ENCODE measurements at places on chromosomes 1 and 21.
A peak's percentile ranks its signal among the peaks of the same experiment; 100 is the strongest.

DNA sequence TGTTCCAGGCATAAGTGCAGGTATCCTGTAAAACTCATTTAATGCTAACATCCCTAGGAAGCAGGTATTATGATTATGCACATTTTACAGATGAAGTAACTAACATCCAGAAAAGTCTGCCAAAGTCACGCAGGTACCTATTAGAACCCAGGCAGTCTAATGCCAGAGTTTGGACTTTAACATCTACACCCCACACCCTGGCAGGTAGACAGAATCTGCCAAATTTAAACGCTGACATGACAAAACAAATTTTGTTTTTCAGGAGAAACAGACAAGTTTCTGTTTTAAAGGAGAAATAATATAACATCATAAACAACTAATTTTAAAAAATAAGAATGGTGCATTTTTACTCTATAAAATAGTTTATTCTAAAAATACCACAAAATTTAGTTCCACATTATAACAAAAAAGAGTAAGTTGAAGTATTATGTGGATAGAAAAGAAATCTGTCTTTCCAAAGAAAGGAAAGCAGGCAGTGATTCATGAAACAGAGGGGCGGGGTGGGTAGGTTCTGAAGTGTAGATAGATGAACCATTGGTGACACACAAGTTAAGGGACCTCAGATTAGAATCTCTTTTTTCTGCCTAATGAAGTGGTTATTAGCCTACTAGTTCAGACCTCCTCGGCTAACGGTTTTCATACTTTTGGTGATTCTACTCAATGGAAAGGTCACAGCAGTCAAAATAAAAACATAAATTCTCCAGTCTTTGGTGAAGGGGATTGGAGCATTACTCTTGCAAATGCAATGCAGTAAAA lies 1.7 kb downstream of the ASPM start:
- DNase-seq = no peak

GRCh38 chr1:54955359-54955758 lies 25.1 kb upstream of the TMEM61 start:
- no peak for DNase-seq

DNA sequence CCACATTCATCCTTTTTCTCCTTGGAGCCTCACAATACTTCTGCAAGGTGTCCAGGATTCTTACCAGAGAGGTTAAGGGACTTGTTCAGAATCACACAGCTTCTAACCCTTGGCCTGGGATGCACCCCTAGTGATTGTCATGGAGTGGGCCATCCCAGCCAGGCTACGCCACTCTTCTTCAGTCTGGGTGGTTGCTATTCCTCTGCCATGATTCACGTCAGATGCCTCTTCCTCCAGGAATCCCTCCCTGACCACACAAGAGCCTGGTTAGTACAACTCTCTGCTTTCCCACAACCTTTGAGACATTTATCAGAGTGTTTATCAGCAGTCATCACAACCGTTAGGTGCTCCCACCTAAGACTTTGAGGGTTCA lies 121.8 kb downstream of the EPHB2 start:
- no peak for DNase-seq

DNA sequence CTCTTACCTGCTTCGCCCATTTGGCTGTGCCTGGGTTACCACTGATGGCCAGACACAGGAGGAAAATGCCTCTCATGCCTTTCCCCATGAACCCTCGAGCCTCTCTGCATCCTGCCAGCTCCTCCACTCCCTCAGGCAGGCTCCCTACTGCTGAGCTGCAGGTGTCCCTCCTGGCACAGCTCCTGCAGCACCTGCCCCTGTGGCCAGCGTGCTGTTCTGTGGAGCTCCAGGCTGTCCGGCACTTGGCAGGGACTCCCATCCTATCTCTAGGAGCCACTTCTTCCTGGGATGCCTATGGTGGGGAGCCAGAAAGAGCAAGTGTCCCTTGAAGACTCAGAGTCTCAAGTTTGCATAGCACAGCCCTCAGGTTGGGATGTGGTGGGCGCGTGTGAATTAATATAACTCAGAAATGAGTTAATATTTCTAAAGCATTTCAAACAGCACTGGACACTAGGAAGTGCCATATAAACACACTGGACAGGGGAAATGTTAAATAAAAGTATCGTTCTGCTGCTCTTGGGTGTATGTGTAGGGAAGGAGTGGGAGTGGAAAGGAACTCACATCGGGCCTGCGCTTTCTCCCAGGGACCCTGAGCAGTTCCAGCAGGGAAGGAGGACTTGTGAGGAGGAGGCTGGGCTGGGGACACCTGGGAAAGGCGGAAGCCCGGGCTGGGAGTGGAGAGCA lies 2.7 kb downstream of the LRRC71 start:
- DNase-seq = no peak

GRCh38 chr1:70142075-70142474 lies 63.3 kb downstream of the LRRC40 start:
- no peak for DNase-seq

- no peak for DNase-seq
Observed at GRCh38 chr21:38993561-38993960, 187.8 kb downstream of the ETS2 start.

GRCh38 chr1:230109895-230110667 lies 43.0 kb downstream of the GALNT2 start:
- no peak for DNase-seq

- DNase-seq = no peak
Observed at GRCh38 chr1:73820843-73821242, 377.1 kb downstream of the LRRIQ3 start.

- DNase-seq = no peak
Observed at GRCh38 chr1:2150801-2151200, 43.8 kb downstream of the FAAP20 start.

DNA sequence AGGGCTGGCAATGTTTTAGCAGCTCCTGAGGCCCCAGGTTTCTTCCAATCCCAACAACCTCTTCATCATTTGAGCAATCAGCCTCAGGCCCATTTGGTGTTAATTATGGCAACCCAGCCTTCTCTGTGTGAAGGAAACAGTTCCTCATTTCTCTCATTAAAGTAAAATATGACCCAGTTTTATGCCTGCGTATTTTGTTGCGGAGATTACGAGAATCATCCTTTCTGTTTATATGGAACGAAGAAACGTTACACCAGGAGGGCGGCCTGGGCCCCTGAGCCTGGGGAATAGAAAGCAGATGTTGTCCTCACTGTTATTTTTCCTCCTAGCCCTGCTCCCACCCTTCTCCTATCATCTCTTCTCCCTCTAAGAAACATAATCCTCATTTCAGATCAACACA lies 332.2 kb upstream of the USP24 start:
- no peak for DNase-seq

GRCh38 chr1:21384620-21385019 lies 55.3 kb upstream of the NBPF3 start:
- no peak for DNase-seq

DNA sequence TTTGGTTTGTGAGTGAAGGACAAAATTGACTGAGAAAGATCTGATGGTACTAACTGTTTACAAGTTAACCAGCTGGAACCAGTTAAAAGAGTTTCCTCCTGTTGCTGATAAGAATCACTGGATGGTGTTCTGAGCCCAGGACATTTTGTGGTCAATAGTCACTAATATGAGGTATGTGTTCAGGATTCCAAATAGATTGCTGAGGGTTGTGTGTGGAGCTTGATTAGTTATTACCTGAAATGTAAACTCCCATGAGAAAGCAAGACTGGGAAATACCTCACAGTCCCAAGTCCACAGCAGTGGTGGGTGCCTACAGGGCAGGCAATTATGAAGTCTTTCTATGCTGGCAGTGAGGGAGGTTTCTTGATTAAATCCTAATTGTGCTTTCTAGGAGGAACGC lies 164.6 kb downstream of the DNM3 start:
- DNase-seq = no peak

DNA sequence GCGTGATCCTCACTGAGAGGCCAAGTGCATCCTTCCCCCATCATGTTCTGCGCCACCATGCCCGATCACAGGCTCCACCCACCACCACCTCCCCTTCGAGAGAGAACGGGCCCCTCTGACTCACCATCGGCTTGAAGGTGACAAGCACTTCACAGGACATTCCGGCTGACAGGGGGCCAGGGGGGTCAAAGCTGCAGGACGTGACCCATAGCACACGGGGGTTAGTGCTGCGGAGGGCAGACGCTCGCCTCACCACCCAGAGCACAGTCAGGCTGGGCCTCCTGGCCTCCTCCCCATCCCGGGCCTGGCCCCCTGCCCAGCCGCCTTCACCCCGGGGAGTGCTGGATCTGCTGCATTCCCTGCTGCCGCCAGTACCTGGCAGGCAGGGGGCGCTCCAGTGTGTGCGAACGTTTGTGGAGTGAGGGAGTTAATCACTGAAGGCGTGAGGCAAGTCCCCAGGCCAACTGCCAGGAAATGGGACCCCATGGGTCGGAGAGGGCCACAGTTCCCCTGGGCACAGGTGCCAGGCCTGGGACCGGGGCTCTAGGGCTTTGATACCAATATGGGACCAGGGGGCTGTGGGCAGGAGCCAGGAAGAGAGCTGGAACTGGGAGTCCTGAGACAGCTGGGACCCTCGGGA lies 40.9 kb upstream of the TMEM52 start:
- peak; percentile 10 for DNase-seq

DNA sequence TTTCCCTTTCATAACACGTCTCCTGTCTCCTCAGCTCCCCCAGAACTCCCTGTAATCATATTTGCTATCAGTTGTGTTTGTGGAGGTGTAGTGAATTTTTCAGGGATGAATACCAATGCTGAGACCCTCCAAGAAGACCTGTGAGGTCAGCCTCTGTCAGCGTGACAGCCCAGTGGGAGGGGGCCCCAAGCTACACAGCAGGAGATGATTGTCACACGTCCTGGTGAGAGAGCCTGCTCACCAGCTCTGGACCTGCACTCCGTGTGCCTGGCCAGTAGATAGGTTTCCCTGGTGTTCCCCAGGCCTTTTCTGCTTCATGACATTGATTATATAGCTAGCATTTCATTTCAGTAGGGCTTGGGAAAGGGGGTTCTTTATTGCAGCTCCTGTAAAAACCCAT lies 421.5 kb downstream of the KIF26B start:
- no peak for DNase-seq

DNA sequence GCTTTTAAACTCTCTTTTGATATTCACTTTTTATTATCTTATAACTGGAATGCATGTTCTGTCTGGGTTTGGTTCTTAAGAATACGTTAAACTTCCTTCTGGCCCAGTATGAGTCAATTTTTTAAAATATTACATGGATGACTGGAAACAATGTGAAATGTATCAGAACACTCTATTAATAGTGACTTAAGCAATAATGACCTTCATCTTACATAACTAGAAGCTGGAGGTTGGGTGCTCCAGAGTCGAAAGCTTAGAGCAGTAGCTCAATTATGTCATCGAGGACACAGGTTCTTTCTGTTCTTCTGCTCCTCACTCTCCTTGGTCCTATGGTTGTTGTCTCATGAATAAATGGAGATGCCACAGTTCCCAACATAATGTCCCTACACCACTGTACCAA lies 91.6 kb upstream of the FOXD3 start:
- no peak for DNase-seq

GRCh38 chr1:45615885-45616284 lies 8.0 kb downstream of the CCDC17 start:
- no peak for DNase-seq

GRCh38 chr1:200368556-200368955 lies 41.3 kb downstream of the ZNF281 start:
- DNase-seq = no peak

- DNase-seq = no peak
Observed at GRCh38 chr1:152014943-152015342, 21.3 kb upstream of the S100A10 start.

GRCh38 chr1:154440036-154440804 lies 35.1 kb downstream of the IL6R start:
- no peak for DNase-seq

DNA sequence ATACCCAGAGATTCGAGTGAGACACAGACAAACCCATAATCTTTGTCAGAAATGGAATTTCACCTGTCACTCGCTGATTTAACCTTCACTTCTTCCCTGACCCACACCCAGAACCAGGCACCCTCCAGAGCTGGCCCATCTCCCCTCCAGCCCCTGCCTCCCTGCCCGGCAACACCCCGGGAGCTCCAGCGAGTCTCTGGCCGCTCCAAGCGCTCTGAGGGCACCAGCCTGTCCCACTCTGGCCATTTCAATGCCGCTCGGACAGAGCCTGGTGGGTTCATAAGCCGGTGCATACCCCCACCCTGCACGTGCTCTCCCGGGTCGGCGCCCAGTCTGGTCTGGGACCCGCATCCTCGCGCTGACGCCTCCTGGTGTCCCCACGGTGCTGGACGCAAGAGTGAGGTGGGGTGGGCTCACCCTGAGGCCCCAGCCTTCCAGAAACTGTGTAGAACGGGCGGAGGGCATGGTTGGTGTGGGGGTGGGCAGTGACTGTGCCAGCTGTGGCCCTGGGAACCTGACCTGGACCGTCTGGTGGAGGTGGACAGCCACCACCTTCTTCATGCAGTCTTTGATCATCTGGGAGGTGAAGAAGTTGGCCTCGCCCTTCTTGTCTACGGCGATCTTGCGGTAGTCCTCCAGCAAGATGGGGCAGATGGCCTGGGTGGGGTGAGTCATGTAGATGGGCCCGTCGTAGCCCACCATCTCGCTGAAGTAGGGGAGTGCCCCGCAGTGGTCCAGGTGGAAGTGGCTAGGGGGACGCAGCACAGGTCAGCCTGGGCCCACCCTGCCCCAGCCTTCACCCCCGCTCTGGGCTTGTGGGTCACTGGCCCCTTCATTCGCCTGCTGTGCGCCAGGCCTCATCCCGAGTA lies 5.4 kb downstream of the INTS11 start:
- DNase-seq = no peak

DNA sequence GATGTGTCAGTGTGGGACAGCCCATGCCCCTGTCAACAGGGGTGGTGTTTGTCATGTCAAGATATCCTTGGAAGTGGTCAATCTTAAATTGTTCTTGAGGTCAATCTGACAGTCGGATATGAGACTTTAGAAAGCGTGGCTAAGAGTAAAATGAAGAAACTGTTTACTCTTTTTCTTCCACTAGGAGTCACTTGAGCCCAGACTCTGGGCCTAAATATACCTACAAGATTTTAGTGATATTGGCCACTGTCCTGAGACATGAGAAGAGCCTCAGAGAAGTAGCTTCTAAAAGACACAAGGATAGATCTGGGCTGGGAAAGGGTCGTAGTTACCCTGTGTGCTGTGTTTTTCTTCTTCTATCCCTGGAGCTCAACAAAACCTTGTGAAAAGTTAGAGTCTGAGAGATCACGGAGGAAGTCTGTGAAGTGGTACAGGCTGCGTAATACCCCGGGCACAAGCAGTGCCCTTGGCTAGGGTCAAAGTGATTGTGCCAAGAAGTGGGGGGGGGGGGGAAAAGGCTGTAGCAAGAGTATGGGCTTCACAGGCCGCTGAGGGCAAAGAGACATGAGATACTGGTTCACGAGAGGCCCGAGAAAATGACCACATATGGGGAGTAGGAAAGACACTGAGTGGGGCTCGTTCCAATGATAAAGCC lies 355.2 kb upstream of the GREM2 start:
- DNase-seq = no peak

DNA sequence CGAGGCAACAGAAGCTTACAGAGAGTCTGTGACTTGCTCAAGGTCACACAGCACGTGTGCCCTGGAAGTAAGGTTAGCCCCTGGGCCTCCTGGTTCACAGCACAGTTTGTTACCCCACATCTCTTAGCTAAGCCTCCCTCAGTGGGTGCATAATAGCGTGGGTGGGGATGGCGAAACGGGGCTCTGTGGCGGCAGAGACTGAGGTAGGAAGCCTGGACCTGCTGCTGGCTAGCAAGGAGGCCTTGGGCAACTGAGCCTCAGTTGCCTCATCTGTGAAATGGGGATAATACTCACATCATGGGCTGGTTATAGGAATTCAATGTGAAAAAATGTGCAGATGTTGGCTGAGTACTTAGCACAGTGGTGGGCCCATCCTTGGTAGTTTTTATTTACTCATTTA lies 596 bp downstream of the PADI4 start:
- DNase-seq = no peak

Data from stimulated activated CD8-positive, alpha-beta memory T cell treated with anti-CD3 and anti-CD28 coated beads, Interleukin-4, amount 100 ng/mL, for 1 hour (primary cell).